ENCODE measurements at places on chromosomes 7 and 10.

DNA sequence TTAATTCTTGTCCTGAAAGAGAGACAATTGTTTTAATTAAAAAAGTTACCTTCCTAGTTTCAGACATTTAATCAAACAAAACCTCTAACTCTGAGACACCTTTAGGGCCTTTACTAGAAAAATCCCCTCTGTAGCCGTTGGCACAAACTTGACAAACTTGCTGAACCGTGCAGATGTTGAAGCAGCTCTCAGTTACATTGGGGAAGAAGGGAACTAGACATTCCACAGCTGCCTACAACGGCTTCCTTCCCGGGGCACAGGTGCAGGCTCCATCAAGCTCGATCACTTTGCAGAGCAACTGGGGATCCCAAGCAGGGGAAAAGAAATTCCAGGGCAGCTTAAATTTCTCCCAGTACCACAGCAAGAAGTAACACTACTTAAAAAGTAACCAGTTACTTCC, 141.3 kb downstream of the SKAP2 start:
- no peak for DNase-seq

GRCh38 chr7:91940171-91940570, 491 bp upstream of the AKAP9 start:
- DNase-seq, result peak; percentile 53

GRCh38 chr7:157721468-157722136, 384.8 kb downstream of the DNAJB6 start:
- no peak for DNase-seq

GRCh38 chr10:70477661-70478162, 855 bp upstream of the PALD1 start:
- no peak for DNase-seq

GRCh38 chr10:110833941-110834628, 37.6 kb upstream of the PDCD4 start:
- no peak for DNase-seq

DNA sequence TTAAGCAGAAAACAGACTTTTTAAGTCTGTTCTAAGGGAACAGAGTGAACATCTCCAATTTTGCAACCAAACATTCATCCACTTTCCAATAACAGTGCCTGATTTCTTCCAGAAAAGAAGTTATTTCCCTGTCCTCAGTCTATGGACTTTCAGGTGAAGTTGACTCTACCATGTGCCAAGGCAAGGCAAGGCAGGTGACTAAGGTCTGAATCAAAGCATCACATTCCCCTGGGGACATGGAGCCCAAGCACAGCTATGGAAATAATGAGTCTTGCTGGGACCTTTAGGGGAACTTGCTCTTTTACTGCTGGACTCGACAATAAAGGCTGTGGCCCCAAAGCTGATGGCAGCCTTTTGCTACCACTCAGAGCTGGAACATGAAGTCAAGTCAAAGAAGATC, 182.2 kb downstream of the FGFR2 start:
- DNase-seq, result no peak

DNA sequence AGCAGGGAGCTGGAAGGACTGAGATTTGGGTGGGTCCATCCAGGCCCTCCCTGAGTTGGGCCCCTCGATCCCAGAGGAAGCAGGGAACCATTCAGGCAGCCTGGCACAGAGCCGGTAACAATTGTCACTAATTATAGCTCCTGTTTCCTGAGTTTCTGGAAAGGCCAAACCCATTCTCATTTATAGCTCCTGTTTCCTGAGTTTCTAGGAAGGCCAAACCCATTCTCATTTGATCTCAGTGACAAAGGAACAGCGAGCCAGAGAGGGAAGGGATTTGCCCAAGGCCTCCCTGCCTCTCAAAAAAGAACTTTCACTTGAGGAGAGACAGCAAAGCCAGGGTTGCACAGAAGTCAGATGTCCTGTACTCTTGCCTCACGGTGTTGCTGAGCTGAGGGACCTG, 521.9 kb downstream of the TYW1 start:
- DNase-seq, result no peak

DNA sequence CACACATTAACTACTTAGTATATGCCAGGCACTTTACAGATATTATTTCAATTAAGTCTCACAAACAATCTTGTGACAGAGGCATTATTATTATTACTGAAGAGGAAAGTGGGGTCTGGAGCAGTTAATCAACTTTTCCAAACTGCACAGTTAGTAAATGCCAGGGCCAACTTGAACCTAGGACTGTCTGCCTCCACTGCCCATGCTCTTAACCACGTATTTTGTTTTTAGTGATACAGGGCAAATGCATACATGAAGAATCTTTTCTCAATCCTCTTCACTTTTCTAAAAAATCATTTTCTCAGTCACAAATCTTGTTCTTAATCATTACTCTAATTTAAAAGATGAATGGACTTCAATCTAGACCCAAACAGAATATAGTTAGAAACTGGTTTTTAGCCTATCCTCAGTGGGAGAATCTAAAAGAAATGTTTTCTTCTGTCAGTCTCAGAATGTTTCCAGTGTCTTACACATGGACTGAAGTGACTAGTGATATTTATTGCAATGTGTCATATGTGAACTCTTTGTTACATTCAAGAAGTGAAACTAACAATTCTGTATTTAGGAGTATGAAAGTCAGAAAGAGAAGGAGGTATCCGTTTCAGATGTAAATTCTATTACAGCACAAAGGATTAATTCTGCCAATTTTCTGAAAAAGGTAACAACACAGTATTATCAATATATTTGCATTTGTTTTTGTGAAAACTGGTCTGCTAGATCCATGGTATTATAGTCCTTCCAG, 55.5 kb upstream of the CCNJ start:
- DNase-seq, result no peak

- no peak for DNase-seq
These were observed 130.2 kb upstream of the ADAM12 start for GRCh38 chr10:126518218-126519080.

- DNase-seq, result no peak
These were observed 73.0 kb downstream of the ADCY1 start for GRCh38 chr7:45646996-45647825.

DNA sequence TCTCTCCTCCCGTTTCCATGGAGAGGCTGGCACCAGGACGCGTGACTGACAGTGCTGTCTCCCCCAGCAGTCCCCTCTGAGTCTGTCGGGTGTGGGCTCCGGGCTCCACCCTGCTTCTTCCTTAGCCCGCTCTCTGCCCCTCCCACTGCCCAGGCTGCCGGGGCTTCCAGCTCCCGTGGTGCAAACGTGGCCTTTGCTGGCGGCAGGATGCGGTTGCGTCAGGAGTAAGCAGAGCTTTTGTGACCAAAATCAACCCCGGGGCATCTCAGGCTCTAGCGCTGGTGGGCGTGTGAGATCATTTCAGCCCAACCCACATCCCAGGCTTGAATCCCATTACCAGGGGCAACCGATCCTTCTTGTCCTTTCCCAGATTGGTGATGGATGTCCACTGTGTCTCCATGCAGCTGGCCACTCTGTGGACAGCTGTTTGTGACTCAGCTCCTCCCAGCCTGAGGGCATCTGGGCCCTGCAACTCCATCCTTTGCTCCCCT, 28.2 kb downstream of the PTPRE start:
- no peak for DNase-seq

- DNase-seq, result peak; percentile 77
These were observed at the start of gene IFIT5 for GRCh38 chr10:89414146-89414878. TSS of gene IFIT5 (plus strand) at chr10:89414568. CDS start at chr10:89414799, 231 bp downstream.

GRCh38 chr10:34922138-34922537, 107.0 kb upstream of the PARD3 start:
- DNase-seq, result no peak

- peak; percentile 30 for DNase-seq
These were observed 14.5 kb downstream of the OR9A2 start for GRCh38 chr7:143012409-143012808.

DNA sequence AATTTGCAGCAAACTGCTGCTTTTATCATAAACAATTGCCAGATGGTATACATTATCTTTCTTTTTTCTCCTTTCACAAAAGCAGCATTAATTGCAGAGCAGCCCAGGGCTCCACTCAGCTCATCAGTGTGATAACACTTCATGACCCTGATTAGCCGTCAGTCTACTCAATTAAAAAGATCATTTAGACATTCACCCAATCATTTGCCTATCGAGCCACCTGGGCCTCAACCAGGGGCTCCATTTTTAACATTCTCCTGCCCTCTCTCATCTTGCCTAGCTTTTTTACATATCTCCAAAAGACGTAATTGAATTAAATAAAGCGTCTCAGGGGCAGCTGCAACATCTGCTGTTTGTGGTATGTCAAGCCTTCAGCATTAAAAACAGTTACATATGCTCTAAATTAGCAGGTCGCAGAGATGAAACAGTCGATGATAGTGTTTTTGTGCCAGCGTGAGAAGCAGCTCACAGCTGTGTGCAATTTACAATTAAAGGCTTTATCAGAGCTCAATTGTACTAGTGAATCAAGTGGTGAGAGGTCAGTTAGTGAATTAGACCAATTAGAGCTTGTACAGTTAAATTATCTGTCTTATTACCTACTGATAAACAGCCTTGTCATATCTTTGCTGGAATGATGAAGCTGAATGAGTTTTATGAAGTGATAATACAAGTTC, 522.5 kb downstream of the ETV1 start:
- no peak for DNase-seq

GRCh38 chr10:119657725-119658124, 6.5 kb downstream of the BAG3 start:
- DNase-seq, result peak; percentile 9

GRCh38 chr7:3992841-3993240, 689.3 kb upstream of the FOXK1 start:
- no peak for DNase-seq

DNA sequence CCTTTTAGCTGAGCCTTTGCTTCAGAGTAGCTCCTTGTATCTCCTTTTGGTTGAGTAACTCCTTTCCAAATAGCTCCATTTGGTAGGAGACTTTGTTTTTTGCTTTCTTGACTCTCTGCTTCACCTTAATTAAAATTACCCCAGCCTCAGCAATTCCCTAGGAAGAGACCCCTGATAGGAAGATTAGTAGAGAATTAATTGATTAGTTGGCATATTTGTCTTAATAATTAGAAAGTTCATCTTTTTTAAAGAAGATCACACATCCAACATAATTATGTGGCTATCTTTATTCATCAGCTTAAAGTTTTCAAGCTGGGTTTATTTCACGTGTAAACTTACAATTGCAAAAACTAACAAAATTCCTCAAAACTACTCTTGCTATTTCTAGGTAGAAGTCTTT, 119.1 kb downstream of the LRRN3 start:
- no peak for DNase-seq

DNA sequence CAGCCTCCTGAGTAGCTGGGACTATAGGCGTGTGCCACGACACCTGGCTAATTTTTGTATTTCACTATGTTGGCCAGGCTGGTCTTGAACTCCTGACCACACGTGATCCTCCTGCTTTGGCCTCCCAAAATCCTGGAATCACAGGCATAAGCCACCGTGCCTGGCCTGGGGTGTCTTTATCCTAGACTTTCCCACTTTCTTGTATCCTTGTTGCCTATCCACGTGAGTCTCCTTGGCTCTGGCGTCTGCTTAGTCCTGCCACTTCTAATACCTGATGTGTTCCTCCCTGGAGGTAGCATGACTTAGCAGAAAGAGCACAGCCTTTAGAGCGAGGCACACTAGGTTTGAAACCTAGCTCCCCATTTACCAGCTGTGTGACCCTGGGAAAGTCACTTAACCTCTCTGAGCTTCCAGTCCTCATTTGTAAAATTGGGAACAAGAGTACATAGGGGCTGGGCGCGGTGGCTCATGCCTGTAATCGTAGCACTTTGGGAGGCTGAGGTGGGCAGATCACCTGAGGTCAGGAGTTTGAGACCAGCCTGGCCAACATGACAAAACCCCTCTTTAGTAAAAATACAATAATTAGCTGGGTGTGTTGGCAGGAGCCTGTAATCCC, 344.6 kb downstream of the TYW1 start:
- DNase-seq, result no peak

GRCh38 chr10:90964781-90965465, 44.0 kb upstream of the ANKRD1 start:
- DNase-seq, result no peak

DNA sequence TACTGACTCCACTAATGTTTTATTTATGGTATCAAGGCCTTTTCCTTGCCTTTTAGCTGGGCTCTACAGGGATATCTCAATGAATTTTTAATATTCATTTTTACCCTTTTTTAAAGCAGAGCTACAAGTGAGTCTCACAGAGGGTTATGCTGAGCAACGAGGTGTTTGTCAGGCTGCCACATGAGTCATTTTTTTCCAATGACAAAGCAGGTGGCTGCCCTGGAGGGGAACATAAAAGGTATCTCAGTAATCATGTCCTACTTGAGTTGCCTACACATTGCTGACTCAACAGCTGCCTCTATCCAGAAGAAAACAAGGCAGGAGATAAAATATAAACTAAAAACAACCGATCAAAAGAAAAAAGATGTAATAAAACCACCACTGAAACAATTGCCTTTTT, 1004.9 kb upstream of the POT1 start:
- DNase-seq, result no peak
